ENCODE measurements at places on chromosomes 6 and 20.

- peak; percentile 40 for DNase-seq
These were observed 77.1 kb downstream of the STMND1 start for GRCh38 chr6:17178754-17179529.

DNA sequence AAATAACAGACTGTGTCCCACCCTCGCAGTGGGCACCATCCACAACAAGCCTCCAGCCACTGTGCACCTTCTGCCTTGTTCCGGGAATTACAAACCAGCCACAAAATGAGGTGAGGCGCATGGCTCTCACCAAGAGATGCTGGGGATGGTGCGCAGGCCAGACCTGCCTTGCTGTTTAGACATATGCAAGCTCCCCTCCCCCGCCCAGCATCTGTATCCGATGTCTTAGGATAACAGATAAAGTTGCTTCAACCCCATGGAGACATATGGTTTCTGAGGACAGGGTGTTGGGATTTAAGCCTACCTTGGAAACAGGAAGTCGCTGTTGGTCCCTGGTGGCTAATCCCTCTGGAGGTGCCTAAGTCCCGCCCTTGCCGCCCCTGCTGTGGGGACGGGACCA lies 50.4 kb upstream of the MPC1 start:
- peak; percentile 30 for DNase-seq

DNA sequence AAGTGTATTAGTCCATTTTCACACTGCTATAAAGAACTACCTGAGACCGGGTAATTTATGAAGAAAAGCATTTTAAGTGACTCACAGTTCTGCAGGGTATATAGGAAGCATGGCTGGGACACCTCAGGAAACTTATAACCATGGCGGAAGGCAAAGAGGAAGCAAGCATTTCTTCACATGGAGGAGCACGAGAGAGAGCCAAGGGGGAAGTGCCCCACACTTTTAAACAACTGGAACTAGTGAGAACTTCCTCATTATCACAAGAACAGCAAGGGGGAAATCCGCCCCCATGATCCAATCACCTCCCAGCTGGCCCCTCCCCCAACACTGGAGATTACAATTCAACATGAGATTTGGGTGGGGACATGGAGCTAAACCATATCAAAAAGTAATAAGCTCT lies 28.3 kb upstream of the B3GAT2 start:
- no peak for DNase-seq

- peak; percentile 26 for DNase-seq
These were observed 950 bp downstream of the KCTD20 start for GRCh38 chr6:36443471-36444428.

DNA sequence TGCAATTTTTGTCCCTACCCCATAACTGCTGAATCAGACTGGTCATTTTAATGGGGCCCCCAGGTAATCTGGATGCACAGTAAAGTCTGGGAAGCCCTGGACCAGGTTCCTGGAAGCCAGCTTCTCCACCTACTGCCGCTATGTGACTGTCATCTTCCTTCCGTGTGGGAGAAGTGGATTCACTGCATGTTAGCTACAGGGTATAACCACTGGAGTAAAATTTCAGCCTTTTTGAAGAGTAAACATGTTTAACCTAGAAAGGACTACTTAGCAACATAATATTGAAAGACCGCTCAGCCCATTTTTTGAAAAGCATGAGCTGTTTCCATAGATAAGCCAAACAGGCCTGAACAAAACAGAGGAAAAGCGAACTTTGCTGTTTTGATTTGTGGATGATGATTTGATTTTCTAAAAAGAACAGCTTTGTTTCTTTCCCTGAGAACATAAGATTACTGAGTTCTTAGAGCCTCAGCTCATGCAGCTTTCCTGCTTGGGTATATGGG lies 208.1 kb downstream of the PLCB4 start:
- no peak for DNase-seq

DNA sequence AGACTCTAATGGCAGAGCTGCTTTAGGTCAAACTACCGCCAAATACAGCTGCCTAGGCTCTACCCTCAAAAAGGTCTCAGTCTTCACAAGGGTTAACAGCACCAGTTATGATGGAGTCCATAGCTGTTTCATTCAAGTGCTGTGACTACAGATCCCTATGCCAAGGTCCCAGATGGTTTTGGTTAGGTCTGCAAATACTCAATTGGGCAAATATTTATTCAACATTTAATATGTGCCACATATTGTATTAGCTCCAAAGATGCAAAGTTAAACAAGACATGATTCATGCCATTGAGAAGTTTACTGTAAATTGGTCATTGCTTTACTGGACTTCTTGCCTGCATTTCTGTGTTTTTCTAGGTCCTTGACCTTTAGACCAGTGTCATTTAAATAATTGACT lies 55.8 kb upstream of the TFAP2D start:
- DNase-seq: no peak

- DNase-seq: peak; percentile 35
These were observed 63.3 kb upstream of the TAB2 start for GRCh38 chr6:149254253-149254652.

- no peak for DNase-seq
These were observed 42.9 kb downstream of the HDGFL1 start for GRCh38 chr6:22612236-22612635.

DNA sequence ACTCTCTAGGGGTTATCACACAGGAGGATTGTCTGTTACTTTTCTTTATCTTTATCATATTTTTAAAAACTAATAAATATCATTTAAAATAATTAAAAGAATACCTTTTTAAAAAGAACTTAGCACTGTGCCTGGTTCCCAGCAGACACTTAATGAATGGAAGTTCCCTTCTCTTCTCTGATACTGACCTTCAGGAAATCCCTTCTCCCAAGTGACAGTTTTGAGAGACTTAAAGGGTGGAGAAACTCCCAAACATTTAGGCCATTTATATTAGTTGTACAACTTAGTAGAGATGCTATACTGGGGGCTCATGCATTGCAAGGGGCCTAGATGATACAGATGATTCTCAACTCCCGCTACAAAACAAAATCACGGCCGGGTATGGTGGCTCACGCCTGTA lies 18.5 kb downstream of the MAP1LC3A start:
- no peak for DNase-seq

DNA sequence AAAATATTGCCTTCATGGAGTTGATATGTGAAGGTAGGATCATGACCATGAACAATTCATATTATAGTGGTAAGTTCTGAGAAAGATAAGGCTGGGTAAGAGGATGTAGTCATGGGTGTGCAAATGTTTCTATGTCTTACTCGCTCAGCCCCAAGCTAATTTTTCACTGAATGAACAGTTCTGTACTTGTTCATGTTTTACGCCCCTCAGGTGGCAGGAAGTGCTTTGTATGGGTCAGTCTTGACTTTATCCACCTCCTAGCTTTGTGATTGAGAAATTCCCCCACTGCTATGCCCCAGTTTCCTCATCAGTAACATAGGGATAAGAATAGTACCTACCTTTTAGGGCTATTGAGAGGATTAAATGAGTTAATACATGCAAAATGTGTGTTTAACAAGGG lies 148.2 kb upstream of the KCNG1 start:
- DNase-seq: no peak

GRCh38 chr6:32614366-32615081 lies 22.7 kb upstream of the HLA-DQA1 start:
- DNase-seq: no peak

- no peak for DNase-seq
These were observed 144.5 kb downstream of the SYCP2 start for GRCh38 chr20:59788811-59789397.

GRCh38 chr6:45645302-45645701 lies 267.6 kb upstream of the SUPT3H start:
- no peak for DNase-seq

- DNase-seq: no peak
These were observed 171.6 kb downstream of the TMEM200A start for GRCh38 chr6:130537447-130537846.

- no peak for DNase-seq
These were observed 147.3 kb downstream of the DLL1 start for GRCh38 chr6:170143401-170144150.

- DNase-seq: no peak
These were observed 98.2 kb upstream of the NFATC2 start for GRCh38 chr20:51640743-51641142.

GRCh38 chr20:9969626-9970025 lies 65.2 kb upstream of the ANKEF1 start:
- DNase-seq: no peak

- DNase-seq: no peak
These were observed 15.2 kb upstream of the SDHAF4 start for GRCh38 chr6:70551566-70551965.

- DNase-seq: no peak
These were observed 65.5 kb downstream of the WASF1 start for GRCh38 chr6:110114004-110114403.

DNA sequence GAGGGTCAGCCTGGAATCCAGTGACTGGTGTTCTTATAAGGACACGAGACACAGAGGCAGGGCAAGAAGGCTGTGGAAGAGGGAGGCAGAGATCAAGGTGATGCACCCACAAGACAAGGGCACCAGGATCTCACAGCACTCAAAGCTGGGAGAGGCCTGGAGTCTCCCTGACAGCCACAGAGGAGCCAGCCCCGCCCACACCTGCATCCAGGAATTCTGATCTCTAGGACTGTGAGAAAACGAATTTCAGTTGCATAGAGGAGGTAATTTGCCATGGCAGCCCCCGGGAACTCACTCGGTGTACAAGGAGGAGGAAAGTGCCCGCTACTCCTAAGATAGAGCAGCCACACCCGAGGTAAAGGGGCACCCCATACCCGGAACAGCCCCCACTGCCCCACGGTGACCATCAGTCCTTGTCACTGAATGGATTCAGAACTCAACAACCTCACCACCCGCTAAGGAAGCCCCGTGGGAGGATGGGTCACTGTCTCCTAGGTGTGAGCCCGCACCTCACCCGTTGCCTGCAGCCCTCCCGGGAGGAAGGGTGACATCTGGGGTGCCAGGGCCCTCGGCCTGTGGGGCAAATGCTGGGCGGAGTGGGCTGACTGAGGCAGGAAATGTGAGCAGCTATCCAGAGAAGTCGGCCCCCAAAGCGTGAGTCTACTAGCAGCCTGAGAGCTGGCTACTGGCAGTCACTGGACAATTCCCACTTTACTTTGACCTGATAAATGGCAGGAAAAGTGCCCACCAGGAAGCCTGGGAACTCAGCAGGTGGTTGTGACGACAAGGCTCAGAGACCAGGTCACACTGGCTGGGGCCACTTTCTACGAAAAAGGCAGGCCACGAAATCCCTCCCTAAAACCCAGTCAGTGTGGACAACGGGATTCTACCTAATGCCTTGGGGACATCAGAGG lies 22.4 kb downstream of the DLL1 start:
- DNase-seq: no peak

DNA sequence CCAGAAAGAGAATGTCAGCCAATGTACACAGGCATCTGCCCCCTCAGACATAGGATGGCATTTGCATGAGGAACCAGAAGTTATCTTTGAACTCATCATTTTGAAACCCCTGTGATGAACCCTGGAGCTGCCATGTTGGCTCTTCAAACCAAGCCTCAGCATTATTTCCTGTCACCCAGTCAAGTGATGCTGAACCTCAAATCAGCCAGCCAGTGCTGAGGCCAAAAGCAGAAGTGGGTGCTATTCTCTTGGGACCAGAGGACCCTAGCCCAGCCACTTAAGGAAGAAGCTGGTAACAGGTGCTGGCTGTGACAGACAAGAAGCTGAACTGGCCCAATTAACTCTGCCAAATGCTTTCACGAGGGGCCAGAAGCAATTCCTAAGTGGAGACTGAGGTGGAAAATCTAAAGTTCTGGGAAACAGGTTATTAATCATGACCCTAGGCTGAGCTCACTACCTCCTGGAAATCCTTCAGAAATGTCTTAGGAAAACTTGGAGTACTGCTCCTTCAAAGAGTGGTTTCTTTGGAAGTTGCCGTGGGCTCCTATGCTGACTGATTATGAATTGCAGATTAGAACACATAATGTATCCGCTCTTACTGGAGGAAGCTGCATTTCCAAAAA lies 4.0 kb downstream of the PKIG start:
- DNase-seq: peak; percentile 21
